ENCODE measurements at places on chromosomes 1 and 21.

GRCh38 chr1:53616927-53617326 lies 122.0 kb downstream of the GLIS1 start:
- no peak for DNase-seq

GRCh38 chr1:27322569-27323240 lies 742 bp downstream of the TMEM222 start:
- no peak for DNase-seq

DNA sequence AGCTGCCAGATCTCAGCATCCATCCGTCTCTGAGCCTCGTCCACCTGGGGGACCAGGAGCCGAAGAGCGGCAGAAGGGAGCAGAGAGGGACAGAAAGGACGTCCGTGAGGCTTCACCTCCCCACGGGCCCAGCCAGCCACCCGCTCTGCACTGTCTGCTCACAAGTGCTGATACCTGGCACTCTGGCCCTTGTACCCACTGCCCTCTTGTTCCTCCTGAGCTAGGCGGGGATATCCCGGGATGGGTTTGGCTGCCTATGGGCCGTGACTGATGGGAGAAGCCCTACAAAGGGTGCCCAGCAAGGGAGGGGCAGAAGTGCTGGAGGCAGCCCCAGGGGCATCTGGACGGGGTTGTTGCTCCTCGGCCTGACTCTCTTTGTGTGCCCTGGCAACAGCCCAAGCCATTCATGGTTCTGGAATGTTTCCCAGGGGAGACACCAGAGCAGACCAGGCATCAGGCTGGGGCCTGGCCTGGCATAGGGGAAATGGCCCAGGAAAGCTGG lies 57.6 kb downstream of the LDLRAD2 start:
- peak; percentile 96 for DNase-seq

DNA sequence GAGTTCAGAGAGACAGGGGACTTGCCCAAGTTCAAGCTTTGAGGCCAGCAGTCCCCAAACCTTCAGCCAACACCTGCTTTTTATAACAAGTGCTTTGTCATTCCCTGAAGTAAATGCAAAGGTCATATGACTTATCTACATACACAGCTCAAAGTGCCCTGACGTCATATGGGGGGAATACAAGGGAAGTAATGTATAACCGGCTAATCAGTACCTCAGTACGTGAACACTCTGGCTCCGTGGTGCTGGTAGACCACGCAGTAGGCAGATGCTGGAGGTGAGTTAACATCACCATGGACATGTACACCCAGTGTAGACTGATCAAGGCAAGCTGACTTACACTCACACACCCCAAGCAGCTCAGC lies 60.0 kb downstream of the BACE2 start:
- no peak for DNase-seq

DNA sequence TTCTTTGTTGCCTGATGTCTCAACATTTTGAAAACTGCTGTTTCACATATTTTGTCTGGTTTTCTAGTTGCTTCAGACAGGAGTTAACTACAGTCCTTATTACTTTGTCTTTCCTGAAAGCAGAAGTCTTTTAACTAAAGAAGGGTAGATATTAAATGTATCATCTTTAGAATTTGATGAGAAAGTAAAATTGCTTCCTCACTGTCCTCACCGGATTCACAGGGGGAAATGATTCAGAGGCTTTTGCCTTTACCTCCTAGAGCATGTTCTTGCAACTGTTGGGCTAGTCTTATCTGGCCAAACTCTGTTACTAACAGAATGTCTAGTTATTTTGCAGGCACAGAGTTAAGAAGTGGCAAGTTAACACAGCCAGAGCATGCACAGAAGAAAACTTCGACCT lies 107.2 kb upstream of the VAV3 start:
- no peak for DNase-seq

- DNase-seq, result no peak
Observed at GRCh38 chr1:56434740-56435139, 144.6 kb downstream of the PLPP3 start.

DNA sequence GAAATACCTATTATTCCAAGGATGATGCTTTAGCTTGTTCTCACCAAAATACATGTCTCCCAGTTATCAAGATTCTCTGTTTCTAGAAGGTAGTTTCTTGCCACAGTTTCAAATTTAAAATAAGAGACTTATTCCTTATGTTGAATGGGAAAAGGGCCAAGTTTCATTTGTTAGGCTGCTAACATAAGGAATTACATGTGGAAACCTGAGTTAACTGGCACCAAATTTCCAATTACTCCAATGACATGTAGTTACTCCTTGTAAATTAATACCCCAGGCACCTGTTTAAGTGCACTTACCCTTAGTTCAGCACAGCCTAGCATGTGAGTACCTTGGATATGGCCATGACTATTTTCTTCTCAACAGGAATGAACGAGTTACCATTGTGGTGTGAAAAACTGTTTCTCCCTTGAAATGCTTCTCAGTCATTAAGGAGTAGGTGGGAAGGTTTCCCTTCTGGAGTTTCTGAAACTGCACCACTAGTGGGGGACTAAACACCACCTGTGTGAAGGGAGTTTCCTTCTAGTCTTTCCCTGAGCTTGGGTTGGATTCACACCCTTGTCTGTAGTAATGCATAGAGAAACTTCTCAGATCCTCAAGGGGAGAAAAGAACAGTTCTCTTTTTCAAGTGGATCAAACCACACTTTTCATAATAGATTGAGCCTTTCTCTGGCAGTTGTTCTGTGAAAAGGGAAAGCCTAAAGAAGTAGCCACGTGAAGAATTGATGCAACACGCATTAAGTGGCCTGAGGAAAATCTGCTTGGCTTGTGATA lies 32.3 kb upstream of the LRRC8C start:
- DNase-seq, result no peak

- no peak for DNase-seq
Observed at GRCh38 chr1:221714227-221715152, 27.4 kb downstream of the DUSP10 start.

- DNase-seq, result peak; percentile 81
Observed at GRCh38 chr1:89047734-89048133, 17.3 kb downstream of the GBP1 start.

- peak; percentile 46 for DNase-seq
Observed at GRCh38 chr1:3101124-3101939, 32.3 kb downstream of the PRDM16 start.

DNA sequence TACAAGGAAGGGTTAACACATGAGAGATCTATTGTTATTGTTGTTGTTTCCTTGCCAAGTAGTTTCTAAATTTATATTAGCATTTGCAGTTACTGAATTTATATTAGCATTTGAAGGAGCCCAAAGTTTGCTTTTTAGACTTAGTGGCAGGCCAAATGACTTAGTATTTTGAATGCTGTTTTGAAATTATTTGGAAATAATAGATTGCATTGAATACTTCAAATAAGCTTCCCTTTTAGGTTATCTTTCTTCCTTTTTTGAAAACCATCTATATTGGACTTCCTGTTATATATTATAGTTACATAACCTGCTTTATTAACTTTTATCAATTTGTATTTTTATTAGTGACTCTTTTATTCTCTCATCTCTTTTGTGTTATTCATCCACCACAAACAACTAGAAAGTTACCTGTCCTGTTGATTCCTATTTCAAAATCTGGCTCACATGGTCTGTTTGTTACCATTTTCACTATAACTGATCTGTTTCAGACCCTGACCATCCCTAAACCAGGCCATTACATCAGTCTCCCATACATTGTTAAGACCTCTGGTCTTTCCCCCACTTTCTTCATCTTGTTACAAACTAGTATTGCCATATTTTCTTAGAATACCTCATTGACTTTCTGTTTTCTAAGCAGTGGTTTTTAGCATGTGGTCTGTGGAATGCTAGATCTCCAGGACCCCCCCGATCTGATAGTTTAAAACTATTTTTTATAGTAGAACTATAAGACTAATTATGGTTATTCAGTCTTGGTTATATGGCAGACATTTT lies 185.2 kb downstream of the RASAL2 start:
- DNase-seq, result no peak

GRCh38 chr1:206041640-206042039 lies 11.3 kb upstream of the RHEX start:
- DNase-seq, result no peak

GRCh38 chr1:96362623-96363022 lies 359.0 kb upstream of the PTBP2 start:
- DNase-seq, result peak; percentile 95

DNA sequence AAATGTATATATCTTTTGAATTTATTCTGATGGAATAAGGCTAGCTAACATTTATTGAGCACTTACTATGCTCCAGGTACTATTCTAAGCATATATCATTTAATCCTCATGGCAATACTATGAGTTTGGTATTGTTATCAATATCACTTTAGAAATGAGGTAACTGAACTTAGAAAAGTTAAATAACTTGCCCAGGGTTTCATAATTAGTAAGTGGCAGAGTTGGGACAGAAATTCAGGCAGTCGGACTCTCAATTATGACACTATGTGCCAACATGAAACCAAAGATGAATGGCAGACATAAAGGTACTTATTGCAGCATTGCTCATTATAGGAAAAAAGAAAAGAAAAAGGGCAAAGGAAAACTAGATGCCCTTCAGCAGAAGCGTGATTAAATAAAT lies 48.2 kb downstream of the RAB3GAP2 start:
- no peak for DNase-seq

DNA sequence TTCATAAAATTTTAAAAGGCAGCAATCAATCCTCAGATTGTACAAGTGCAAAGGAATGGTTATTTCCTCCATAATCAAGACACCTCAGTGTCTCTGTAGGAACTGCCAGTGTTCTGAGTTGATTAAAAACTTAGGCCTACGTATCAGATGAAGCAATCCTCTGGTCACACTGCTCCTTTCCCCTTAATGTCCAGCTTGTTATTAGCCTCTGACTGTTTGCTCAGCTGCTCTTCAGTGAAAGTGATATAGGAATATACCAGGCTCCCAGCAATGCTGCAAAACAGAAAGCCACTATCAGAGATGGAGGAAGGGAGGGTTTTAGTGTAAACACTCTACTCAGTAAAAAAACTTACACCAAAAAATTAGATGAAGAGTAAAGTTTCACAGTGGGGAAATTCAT lies 49.8 kb downstream of the SLC35D1 start:
- DNase-seq, result no peak

GRCh38 chr1:6130036-6130435 lies 50.1 kb downstream of the CHD5 start:
- DNase-seq, result no peak

DNA sequence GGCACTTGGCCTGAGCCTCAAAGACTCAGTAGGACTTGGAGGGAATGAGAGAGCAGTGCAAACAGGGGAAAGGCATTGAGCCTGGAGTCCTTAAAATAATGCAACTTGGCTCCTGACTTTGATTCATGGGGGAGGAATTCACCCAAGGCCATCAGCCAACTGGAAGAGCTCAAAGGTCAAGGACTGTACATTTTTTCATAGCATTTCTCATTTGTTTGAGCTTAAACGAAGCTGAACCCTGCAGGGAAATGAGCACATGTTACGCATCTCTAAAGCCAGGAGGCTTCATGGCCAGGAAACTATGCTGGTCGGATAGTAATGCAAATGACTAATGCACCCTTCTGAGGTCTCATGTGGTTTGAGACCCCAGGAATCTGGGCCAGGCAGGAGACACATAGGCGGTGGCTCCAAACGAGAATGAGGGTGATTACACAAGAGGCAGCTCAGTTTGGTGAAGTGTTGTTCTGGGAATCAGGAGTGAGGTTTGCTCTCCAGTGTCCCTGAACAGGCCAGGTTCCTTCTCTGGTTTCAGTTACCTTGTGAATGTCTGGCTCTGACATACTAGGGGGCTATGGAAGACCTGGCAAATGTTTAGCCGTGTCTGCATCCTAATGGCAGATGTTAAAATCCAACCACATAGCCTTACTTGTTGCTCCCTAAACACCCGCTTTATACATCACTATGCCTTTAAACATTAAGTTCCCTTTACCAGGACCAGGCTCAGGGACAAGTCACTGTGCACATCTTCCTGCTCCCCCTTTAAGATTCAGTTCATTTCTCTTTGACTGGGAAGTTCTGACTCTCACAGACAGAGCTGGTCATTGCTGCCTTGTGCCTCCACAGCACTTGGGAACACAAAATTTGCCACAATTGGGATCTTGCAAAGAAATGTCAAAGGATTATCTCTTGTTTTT lies 503.9 kb upstream of the USP24 start:
- DNase-seq, result peak; percentile 97

DNA sequence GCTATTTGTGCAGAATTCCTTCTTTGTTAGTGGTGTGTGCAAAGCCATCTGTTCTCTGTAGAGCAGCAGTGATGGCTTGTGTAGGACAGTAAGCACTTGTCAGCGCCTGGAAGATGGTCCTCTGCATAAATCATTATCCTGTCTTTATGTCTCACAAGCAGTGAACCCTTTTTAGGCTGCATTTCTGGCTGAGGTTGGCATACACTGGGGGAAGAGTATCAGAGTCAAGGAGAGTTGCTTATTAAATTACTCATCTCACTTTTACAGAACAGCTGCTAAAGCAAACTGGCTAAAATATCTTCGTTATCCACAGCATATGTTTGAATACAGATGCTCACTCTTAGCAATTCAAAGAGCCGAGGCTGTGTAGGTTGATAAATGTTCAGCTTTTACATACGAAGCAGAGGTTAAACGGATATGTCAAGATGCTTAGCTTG lies 54.6 kb upstream of the NCAM2 start:
- DNase-seq, result no peak

GRCh38 chr1:113095790-113096455 lies 22.9 kb downstream of the LRIG2 start:
- peak; percentile 45 for DNase-seq

DNA sequence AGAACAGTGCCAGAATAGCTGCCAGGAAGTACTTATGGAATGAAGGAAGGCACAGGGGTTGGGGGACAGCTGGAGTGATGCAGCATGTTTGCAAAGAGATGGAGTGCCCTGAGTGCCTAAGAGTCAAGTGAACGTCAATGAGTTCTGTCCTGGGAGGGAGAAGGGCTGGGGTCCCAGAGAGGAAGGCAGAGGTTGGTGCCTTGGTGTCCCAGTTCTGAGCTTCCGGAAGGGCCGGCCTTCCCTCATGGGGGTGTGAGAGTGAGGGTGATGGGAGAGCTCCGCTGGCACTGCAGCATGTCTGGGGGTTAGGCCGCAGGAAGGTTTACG lies 17.6 kb downstream of the NES start:
- DNase-seq, result no peak

- no peak for DNase-seq
Observed at GRCh38 chr1:201653883-201654282, 115.0 kb downstream of the NAV1 start.

DNA sequence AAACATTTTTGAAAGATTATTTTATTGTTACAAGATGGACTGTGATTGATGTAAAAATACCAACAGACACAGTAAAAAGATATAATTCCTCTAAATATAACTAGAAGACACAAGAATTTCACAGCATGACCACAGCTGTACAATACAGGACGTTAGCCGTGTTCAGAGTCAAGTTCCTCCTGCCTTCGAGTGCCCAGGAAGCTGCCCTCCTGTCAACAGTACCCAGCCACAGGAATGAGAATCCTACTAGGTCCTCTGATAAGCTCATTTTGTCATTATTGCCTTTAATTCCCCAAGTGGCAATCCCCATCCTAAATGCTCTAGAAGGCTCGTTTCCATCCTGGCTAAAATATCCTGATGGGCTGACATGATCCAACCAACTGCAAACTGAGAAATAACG lies 16.4 kb upstream of the CAPN2 start:
- DNase-seq, result peak; percentile 41

DNA sequence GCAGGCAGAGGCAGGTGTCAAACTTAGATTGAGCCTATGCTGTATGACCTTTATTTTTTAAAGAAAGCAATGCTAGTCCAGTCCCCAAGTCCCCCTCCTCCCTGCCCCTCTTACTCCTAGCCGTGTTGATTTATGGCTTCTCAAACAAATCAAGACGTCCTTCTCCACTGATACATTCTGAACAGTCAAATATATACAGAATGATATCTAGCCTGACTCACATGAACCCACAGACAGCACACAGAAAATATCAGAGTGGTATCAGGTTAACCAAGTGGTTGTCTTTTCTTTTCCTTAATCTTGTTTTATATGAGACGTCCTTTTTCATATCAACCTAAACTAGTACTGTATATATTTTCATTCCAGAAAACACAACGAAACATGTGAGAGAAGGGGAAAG lies 13.4 kb downstream of the DAB1 start:
- no peak for DNase-seq

Measured in astrocyte of the hippocampus (primary cell).